ENCODE measurements at places on chromosomes 7 and 10.

DNA sequence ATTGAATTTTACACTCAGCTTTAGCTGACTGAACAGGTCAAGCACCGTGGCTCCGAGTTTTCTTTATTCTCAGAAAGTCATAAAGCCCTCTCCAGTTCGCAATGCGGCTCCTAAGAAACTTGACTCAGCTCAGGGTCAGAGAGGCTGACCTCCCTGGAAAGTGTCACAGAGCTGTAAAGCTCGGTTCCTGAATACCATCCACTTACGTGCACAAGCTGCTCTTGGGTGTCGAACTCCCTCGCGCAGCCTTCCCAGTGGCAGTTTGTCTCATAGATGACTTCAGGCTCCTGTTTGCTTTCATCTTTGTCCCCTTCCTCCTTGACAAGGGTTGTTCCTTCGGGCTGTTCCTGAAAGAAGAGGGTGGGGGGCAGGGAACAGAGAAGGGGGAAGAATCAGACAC lies 213.7 kb downstream of the GLI3 start:
- no peak for DNase-seq

GRCh38 chr7:100835903-100836811 lies 8.8 kb upstream of the EPHB4 start:
- DNase-seq = no peak

GRCh38 chr7:27116031-27116961 lies 13.8 kb upstream of the HOXA2 start:
- no peak for DNase-seq

GRCh38 chr10:29112827-29113615 lies 175.8 kb upstream of the LYZL1 start:
- no peak for DNase-seq

DNA sequence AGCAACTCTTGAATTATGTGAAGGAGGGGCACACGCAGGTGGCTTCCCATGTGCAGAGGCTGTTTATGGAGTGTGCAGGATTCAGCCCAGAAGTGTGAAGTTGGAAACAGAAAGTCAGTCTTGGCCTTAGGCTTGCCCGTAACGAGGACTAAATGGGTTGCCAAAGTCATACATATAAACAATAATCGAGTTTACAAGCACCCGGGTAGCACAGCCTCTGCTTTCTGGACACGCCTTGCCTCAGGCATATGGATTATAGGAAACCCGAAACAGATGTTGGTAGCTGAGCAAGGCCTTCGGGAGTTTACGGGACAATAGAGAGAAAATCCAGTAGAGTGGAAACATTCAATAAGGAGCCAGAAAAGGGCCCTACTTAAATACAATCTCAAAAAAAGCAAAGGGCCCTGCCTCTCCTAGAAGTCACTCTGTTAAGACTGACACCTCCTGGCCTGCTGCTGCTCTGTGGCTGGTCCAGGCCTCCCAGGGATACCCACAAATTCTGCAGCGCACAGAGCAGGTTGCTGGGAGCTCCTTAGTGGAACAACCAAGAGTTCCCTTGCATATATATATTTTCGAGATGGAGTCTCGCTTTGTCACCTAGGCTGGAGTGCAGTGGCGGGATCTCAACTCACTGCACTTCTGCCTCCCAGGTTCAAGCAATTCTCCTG lies 48.5 kb downstream of the SMKR1 start:
- no peak for DNase-seq

- no peak for DNase-seq
These were observed 28.2 kb downstream of the SEMA3C start for GRCh38 chr7:80890426-80891258.

Measured in GM04503 (cell line).